ENCODE measurements at places on chromosomes 3 and 15. TPM values are rescaled to one million over a fixed set of nuclear protein-coding genes. Genes with fewer than 3 reads are reported as not detected.

The CPB1 gene
- 1.6 TPM for total RNA-seq

The SPTSSB gene
- not detected for total RNA-seq

The HTR3D gene
- not detected for total RNA-seq

The GNAT1 gene
- not detected for total RNA-seq

The TTLL13 gene
- 0.16 TPM for total RNA-seq

The OCA2 gene
- total RNA-seq: 0.12 TPM

The GOLGA6L22 gene
- not detected for total RNA-seq

The P2RY12 gene
- not detected for total RNA-seq

The PRSS50 gene
- total RNA-seq: not detected

The PLSCR2 gene
- not detected for total RNA-seq

The CHRD gene
- 0.36 TPM for total RNA-seq

The SLC28A2 gene
- total RNA-seq: not detected

The LEKR1 gene
- 0.81 TPM for total RNA-seq
